ENCODE measurements at places on chromosomes 7 and 10.

DNA sequence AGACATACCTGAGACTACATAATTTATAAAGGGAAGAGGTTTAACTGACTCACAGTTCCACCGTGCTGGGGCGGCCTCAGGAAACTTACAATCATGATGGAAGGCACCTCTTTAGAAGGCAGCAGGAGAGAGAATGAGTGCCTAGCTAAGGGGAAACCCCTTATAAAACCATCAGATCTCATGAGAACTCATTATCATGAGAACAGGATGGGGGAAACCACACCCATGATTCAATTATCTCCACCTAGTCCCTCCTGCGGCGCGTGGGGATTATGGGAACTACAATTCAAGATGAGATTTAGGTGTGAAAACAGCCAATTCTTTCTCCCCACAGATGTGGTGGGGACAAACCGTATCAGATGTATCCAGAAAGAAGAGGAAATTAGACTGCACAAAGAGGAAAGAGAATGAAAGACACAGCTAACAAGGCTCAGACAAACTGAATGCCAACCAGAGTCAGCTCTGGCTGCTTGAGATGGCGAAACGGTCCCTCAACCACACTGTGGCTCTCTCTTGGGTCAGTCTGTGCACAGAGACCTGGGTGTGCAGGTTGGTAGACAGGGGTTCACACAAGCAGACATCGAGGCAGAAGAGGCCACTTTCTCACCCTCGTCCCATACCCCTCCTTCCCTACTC lies 375.6 kb downstream of the SFMBT2 start:
- no peak for DNase-seq

DNA sequence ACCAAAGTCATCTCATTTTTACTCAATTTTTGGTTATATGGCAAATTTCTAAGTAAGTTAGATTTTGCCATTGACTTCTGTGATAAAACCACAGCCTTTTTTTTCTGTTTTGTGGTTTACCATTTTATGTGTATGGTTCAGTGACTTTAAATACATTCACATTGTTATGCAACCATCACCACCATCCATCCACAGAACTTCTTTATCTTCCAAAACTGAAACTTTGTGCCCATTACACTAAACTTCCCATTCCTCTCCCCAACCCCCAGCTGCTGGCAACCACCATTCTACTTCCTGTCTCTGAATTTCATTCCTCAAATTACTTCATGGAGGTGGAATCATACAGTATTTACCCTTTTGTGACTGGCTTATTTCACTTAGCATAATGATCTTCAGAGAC lies 280.4 kb upstream of the TCERG1L start:
- DNase-seq = no peak

DNA sequence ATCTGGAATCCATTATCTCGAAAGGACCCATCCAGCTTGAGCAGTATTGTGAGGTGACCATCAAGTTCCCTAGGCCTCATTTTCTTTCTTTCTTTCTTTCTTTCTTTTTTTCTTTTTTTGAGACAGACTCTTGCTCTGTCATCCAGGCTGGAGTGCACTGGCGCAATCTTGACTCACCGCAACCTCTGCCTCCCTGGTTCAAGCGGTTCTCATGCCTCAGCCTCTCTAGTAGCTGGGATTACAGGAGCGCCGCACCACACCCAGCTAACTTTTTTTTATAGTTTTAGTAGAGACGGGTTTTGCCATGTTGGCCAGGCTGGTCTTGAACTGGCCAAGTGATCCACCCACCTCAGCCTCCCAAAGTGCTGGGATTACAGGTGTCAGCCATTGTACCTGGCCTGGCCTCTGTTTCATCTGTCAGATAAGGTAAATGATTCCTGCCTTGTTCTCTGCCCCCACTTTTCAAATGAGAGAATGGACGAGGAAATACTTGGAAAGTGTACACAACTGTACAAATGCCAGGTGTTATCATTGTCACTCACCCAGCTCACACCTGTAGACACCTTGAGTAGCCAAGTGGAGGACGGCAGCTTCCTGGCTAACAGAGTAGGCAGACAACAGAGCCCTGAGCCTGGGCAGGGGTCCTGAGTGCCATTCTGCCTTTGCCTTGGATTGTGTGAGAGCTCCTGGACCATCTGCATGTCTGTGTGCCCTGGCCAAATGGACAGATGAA lies 54.1 kb downstream of the HK1 start:
- no peak for DNase-seq

- DNase-seq = no peak
Measured at GRCh38 chr10:13834581-13835286, 248.0 kb downstream of the PRPF18 start.

DNA sequence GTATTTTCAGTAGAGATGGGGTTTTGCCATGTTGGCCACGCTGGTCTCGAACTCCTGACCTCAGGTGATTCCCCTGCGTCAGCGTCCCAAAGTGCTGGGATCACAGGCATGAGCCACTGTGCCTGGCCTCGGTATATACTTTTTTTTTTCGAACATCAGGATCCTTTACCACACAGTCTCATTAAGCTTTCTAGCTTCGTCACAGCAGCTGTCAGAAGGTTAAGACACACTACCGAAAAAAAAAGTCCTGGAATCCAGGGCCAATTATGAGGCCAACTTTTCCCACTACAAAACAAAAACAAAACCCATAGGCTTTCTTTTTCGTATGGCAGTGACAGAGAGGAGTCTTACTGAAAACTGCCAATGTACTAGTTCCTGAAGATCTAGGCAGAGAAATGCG lies 30.7 kb downstream of the ZC3HC1 start:
- no peak for DNase-seq

GRCh38 chr7:132211971-132212370 lies 364.3 kb downstream of the PLXNA4 start:
- DNase-seq = no peak
